Activated CD8-positive, alpha-beta memory T cell treated with anti-CD3 and anti-CD28 coated beads for 1 hour (primary cell): ENCODE measurements at places on chromosomes 4 and X.

- no peak for DNase-seq
Measured at GRCh38 chrX:133869270-133869669, 116.1 kb downstream of the GPC3 start.

GRCh38 chr4:156892805-156893204, 78.8 kb downstream of the PDGFC start:
- DNase-seq: no peak

- no peak for DNase-seq
Measured at GRCh38 chr4:152719801-152720556, 40.2 kb upstream of the TMEM154 start.

- DNase-seq: no peak
Measured at GRCh38 chrX:132592880-132593279, 104.0 kb upstream of the MBNL3 start.

GRCh38 chr4:109801895-109802319, at the start of gene CFI:
CFI (minus strand) TSS chr4:109801999; CDS start chr4:109801971, 28 bp downstream.
- DNase-seq: no peak

DNA sequence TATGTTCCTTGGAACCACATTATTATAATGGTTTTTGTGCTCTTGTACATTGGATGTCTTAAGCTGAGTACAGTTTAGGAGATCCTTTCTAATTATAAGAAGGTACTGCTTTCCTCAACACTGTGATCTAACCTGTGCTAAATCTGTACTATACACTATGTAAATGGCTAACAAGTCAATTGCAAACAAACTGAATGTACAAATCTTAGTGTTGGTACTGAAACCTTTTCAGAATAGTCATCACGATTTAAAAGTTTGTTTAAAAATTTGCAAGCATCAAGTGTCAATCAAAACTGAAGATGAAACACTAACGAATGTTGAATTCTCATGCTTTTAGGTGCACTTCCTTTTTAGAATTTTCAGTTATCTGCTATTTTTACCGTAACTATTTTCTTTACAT, 2090.4 kb upstream of the TENM3 start:
- DNase-seq: no peak

GRCh38 chr4:154677300-154677699, 64.8 kb upstream of the FGG start:
- no peak for DNase-seq

- DNase-seq: no peak
Measured at GRCh38 chr4:184787766-184788503, 37.8 kb downstream of the ACSL1 start.

GRCh38 chr4:112416464-112416863, 99.5 kb downstream of the NEUROG2 start:
- DNase-seq: no peak

- no peak for DNase-seq
Measured at GRCh38 chr4:15961781-15962510, 1.0 kb downstream of the FGFBP2 start.

GRCh38 chrX:48540028-48540375, 488 bp downstream of the TBC1D25 start:
- DNase-seq: peak; percentile 15

DNA sequence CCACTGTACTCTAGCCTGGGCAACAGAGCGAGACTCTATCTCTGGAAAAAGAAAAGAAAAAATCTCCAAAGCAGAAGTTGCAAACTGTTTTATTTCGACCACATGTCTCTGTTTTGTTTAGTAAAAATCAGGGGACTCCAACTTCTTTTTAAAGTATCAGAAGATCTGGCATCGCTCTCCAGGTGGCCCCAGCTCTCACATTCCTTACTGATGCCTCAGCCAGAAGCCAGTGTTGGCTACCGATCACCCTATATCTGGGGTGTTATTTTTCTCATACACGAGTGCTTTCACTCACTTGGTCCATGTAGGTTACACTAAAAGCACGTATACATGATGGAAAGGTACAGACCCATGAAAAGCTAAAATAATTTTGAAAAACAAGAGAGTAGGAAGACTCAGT, 8.3 kb downstream of the MPP1 start:
- DNase-seq: no peak

DNA sequence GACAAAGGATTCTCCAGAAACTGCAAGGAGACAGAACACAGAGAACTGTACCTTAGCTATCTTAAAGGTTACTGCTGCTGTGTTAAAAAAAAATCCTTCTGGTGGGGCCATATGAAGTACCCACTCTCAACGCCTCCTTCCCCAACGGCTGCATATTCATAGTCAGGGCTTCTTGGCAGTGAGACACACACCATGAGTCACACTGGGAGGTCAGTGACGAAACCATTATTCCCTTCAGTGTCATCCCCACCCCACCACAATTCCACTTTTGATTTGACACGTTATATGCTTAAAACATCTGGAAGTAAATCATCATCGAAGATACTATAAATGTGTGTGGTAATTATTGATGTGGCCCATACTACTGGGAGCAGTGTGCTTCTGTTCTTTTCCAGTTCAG, 271.5 kb downstream of the LDB2 start:
- DNase-seq: no peak

DNA sequence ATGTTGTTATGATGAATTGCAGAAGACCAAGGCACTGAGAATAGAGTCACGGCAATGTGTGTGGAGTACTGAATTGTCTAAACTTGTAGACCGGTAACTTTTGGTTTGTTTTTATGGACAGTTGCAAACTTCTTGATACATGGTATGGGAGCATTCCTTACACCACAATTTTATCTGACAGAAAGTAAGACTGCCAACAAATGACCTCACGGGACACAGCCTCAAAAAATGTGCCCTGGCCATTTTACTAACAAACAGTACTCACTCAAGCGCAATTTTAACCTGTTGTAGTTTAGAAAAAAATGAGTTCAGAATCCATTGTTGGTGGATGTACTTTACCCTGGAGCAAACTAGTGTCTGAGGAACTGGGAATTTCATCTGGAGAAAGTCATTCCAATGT, 321.2 kb downstream of the CAMK2D start:
- DNase-seq: no peak

DNA sequence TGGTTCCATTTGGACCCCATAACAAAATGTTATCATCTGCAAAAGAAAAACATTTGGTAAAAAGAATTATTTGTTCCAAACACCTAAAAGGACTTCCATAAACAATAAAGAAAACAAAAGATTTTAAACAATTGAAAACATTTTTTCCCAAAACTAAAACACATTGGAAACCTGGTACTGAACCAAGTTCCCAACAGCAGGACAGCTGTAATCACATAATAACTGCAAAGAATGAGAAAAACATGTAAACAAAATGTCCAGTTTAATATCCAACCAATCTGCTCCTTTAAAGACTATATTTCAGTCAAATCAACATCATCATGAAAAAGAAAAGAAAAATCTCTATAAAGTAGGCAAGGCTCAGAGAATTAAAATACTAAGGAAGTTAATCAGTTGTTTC, 36.3 kb downstream of the PRDM5 start:
- no peak for DNase-seq

DNA sequence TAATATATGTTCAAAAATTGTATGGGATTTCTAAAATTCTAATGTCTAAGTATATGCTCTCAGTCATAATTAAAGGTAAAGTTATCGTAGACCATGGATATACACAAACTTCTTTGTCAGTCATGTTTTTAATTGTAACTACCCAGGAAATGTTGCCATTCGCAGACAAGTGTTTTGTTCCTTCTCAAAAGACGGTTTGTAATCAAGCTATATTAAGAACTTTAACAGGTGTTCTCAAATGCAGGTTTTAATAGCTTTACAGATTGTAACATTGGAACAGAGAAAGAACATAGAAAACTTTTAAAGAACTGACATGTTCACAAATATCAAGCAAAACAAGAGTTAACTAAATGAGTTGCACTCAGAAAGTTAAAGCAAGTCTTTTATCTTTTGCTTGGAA, 58.9 kb downstream of the KDM5C start:
- no peak for DNase-seq

DNA sequence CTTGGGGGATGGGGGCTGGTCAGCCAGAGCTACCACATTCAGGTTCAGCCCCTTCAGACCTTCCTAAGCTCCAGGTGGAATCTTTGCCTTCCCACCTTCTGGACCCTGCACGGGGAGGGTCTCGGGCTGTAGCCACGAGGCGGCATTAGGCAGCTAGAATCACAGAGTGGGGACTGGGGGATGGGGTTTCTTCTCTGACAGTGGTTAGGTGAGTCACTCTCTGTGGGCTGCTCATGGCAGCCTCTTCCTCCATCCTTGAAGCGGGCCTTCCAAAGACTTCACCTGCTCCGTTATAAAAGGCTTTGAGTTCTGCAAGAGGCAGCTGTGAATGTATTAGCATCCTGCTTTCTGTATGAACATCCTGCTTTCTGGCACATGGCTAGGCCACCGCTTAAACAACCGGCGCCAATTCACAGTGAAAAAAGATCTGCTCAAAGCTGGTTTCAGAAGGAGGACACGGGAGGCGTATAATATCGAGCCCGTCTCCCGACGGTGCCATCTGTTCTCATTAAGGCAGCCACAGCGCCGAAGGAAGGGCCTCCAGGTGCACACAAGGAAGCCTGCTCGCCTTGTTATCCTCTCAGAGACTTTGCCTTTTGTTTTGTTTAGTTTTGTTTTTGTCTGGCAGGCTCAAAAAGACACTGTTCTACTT, 74.3 kb upstream of the IGFBP7 start:
- DNase-seq: no peak

DNA sequence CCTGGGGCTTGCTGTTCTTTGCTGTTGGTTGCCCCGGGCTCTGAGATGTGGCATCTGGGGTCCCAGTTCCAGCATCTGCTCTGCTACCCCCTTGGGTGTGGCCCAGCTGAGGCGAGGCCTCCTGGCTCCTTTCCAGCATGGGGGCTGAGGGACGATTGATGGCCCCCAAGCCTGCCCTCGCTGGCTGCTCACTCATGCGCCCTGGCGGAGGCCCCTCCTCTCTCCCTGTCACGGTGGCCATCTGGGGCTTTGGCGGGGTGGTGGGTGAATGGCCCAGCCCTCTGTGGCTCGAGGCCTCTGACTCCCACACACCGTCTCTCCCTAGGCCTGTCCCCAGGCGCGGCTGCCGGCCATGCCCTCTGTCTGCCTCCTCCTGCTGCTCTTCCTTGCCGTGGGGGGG, 1.8 kb downstream of the PLXNA3 start:
- DNase-seq: no peak

DNA sequence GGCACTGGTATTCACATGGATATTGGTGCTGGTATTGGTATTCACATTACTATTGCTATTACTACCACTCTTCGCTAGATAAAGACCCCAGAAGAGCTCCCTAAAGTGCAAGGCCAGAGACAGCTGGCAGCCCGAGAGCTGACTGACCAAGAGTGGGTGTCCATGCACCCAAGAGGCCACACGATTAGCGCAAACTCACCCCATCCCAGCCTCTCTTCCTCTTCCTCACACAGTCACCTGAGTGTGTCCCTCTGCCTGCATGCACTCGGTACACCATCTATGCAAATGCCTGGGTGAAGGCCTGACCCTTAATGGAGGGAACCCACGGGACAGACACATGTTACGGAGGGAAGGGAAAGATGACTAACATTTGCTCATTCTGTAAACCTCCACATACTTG, 86.7 kb downstream of the HAUS3 start:
- DNase-seq: no peak

GRCh38 chr4:142408003-142408441, 438.1 kb downstream of the INPP4B start:
- no peak for DNase-seq

GRCh38 chr4:183674153-183674552, 15.1 kb downstream of the TRAPPC11 start:
- no peak for DNase-seq

- DNase-seq: no peak
Measured at GRCh38 chr4:66766557-66766956, 778.7 kb downstream of the CENPC start.

DNA sequence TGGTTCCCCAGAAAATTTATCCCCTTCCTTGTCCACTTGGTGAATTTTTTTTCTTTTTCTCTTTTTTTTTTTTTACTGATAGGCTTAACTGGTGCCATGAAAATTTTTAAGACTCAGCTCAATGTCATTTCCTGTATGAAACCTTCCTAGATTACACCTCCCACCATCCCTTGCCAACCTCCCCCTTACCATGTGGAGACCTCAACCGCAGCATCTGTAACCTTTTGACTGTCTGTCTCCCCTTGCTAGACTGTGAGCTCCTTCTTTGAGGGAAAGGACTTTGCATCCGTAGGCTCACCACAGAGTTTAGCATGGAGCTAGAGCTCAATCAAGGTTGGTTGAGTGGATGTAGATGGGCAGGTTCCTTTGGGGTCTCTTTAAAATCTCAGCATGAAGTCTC, 5.2 kb upstream of the PGRMC1 start:
- no peak for DNase-seq

GRCh38 chrX:53684415-53685192, 1.9 kb downstream of the HUWE1 start:
- DNase-seq: no peak

- DNase-seq: no peak
Measured at GRCh38 chrX:139795196-139795595, 87.2 kb upstream of the MCF2 start.

DNA sequence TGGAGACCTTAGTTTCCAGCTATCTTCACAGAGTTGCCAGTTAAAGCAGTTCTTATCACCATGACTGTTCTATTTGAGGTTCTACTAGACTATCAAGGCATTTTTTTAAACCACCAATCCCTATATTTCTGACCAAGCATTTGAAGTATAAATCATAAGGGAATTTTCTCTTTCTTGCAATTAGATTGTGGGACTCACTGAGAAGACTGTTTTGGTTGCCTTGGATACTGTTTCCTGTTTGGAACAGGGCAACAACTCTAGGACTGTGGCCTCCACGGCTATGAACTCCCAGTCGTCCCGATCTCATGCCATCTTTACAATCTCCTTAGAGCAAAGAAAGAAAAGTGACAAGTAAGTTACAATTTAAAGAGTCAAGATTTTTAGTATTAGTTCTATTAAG, 11.8 kb downstream of the KIF4A start:
- DNase-seq: no peak

DNA sequence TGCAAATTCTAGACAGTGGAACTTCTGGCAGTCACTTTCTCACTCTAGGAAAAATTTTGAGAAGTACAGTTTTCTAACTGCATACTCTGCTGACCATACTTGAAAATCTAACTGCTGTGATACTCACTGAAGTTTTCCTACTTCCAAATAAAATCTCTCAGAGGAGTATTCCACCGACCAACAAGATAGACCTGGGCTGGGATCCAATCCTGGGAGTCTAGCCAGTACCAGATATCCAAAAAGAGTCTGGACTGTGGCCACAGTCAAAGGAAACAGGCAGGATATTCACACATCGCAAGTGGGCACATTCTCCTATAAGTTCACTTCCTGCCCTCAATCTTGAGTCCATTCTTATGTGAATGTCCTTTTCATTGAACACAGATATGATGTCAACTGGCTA, 1138.7 kb upstream of the PCDH7 start:
- DNase-seq: no peak

DNA sequence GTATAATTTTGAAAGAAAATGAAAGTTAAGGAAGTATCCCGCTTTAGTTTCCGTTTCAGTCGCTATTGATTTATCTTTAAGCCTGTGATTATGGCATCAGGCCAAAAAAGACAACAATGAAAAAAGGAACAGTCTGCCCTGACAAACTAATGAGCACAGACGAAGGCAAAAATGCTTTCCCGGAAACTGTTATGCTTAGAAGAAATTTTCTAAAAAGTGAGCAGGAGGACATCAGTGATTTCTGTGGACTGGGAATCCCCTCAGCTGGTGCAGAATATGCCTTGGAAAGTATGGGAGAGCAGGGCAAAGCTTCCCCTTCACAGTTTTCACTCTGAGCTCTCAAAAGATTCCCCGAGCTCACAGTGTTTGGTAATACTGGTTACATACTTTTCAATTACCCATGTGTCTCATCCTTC, 5.1 kb upstream of the CXCL10 start:
- no peak for DNase-seq

GRCh38 chr4:13601048-13601447, 26.5 kb downstream of the BOD1L1 start:
- DNase-seq: no peak

- DNase-seq: no peak
Measured at GRCh38 chrX:66200050-66200664, 36.1 kb downstream of the HEPH start.
